ENCODE measurements at places on chromosomes 16 and 17. TPM values are rescaled to one million over a fixed set of nuclear protein-coding genes. Genes with fewer than 3 reads are reported as not detected.

DNA sequence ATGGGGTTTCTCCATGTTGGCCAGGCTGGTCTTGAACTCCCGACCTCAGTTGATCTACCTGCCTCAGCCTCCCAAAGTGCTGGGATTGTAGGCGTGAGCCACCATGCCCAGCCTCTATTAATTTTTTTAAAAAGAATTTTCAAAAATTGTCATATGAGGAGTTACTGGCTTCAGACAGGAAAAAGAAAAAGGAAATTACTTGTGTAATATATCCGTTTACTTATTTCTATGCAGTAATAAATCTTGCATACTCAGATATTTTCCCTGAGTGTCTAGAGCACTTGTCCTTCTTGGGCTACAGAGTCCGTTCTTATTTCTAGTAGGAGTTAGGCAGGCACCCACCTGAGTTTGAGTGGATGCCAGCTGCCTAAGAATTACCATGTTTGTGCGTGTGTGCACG, 85.8 kb downstream of the VMP1 start:
- H3K27me3 ChIP-seq = no peaks in the 10 kb centered on the region
- H3K36me3 ChIP-seq = peaks cover 24% of the 10 kb centered on the region
- no peaks in the 10 kb centered on the region for H3K4me1 ChIP-seq
- no peak overlapping the region for H3K4me3 ChIP-seq
- H3K27ac ChIP-seq = peak overlapping the region; percentile 6
- no peak for DNase-seq

- no peaks in the 10 kb centered on the region for H3K36me3 ChIP-seq
- no peak overlapping the region for H3K4me3 ChIP-seq
- DNase-seq = no peak
- H3K27me3 ChIP-seq = no peaks in the 10 kb centered on the region
- H3K27ac ChIP-seq = peak overlapping the region; percentile 95
Observed at GRCh38 chr16:58411736-58412614, 19.7 kb downstream of the GINS3 start.

DNA sequence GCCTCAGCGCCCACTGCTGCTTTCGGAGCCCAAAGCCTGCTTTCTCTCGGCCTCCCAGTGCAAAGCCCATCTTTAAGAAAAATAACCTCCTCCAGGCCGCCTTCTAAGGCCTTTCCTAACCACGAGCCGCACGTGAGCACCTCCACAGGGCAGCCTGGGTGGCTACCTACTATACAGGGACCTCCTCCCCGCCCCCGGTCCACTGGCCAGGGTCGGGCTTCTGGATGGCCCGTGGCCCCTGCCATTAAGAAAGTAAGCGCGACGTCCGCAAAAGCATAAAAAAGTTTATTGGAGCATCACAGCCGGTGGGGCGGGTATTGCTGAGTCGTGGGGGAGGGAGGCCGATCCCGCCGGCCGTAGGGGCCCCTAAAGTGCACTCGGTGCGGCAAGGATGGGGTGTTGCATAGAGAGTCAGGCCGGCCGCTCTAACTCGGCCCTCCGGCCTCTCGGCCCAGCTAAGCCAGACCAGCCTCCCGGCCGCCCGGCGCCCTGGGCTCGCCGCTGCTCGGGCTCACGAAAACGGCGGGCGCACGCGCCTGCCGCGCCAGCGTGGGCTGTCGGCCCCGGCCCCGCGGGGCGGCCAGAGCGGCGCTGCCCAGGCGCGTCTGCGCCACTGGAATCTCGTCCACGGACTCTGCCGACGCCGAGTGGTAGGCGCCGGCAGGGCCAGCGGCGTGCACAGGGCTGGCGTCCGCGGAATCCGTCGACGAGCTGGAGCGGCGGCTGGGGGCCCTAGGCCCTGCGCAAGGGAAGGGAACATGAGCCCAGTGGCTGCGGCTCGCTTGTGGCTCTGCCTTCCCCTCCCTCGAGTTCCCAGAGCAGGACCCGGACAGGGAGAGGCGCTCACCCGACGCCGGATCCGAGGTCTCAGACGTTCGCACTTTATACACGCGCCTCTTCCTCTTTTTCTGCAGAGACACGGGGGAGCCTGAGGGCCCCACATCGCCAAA, 1.1 kb upstream of the TPPP3 start:
- H3K27ac ChIP-seq = peak overlapping the region; percentile 72
- no peaks in the 10 kb centered on the region for H3K36me3 ChIP-seq
- DNase-seq = no peak
- H3K4me3 ChIP-seq = peak overlapping the region; percentile 66
- H3K4me1 ChIP-seq = peaks cover 81% of the 10 kb centered on the region

GRCh38 chr17:75060434-75061054, 13.5 kb downstream of the KCTD2 start:
- no peaks in the 10 kb centered on the region for H3K27me3 ChIP-seq
- no peak for DNase-seq
- peaks cover 57% of the 10 kb centered on the region for H3K36me3 ChIP-seq
- H3K4me3 ChIP-seq = no peak overlapping the region

NEUROD2 gene
- not detected for total RNA-seq

All from left ventricle myocardium inferior (tissue), 1 donor.